T-helper 17 cell (primary cell): ENCODE measurements at places on chromosomes 5 and 9.

DNA sequence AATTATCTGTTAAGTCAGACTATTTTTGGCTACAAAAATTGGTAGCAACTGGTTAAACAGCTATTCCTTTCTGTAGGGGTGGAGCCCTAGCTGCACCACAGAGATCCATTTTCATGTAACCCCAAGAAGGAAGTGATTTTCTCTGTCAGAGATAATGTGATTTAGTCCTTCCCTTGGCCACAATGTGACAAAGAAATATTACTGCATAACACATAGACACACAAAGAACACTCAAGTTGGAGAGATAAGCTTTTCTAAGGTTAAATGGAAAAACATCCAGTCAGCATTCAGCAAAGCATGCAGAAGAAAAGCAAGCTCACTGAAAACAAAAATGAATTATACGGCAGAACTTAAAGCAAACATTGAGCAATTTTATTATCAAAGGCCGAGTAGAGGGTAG, 227.8 kb upstream of the CDH9 start:
- no peaks in the 10 kb centered on the region for H3K27me3 ChIP-seq
- DNase-seq = no peak
- H3K4me3 ChIP-seq = no peak overlapping the region
- no peaks in the 10 kb centered on the region for H3K4me1 ChIP-seq
- H3K36me3 ChIP-seq = no peaks in the 10 kb centered on the region
- no peak overlapping the region for H3K27ac ChIP-seq

DNA sequence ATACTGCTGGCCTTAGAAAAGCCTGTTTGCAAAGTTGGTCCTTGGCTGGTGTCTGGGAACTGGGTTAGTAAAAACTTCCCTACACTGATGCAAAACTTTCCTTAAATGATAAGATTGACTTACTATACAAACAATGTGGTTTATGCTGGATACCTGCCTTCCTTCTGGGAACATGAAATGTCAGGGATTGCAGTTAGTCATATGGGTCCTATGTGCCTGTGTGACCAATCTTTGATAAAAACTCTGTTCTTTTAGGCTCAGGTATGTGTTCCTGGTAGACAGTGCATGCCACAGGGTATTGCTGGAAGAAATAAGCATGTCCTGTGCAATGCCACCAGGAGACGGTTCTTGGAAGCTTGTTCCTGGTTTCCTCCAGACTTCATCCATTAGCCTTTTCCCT, 173.3 kb downstream of the RMI1 start:
- no peaks in the 10 kb centered on the region for H3K4me1 ChIP-seq
- peaks cover 2% of the 10 kb centered on the region for H3K36me3 ChIP-seq
- H3K27me3 ChIP-seq = peaks cover 8% of the 10 kb centered on the region
- DNase-seq = no peak
- H3K27ac ChIP-seq = no peak overlapping the region
- H3K4me3 ChIP-seq = no peak overlapping the region

DNA sequence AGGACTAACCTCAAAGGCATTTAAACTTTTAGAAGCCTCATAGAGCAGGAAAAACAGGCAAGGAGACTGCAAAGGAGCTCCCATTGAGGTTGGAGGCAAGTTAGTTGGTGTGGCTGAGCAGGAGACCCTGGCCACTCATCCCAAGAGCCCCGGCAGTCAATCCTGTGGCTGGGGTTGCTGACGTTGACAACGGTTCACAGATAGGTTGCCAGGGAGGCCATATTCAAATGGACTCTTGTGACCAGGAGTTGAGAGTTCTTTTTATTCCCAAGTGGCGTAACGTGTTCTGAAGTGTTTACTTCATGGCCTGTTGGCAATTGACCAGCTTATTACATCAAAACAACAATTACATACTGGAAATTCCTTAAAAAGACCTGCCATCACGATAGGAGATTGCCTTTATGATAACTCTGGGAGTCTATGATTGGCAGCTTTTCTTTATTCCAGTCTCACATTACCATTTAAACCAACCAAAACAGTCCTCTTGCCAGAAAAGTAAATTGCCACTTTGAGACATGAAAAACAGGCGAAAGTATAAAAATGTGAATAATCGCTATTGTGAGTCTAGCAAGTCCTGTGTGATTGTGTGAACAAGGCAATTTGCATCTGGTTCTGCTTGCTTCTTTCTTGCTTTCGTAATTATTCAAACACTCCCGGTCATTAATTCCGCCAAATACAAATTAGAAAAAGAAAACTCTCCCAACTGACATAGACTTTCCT, 394.9 kb downstream of the MED10 start:
- no peak for DNase-seq
- H3K4me1 ChIP-seq = no peaks in the 10 kb centered on the region
- H3K27ac ChIP-seq = no peak overlapping the region
- H3K36me3 ChIP-seq = no peaks in the 10 kb centered on the region
- no peak overlapping the region for H3K4me3 ChIP-seq

DNA sequence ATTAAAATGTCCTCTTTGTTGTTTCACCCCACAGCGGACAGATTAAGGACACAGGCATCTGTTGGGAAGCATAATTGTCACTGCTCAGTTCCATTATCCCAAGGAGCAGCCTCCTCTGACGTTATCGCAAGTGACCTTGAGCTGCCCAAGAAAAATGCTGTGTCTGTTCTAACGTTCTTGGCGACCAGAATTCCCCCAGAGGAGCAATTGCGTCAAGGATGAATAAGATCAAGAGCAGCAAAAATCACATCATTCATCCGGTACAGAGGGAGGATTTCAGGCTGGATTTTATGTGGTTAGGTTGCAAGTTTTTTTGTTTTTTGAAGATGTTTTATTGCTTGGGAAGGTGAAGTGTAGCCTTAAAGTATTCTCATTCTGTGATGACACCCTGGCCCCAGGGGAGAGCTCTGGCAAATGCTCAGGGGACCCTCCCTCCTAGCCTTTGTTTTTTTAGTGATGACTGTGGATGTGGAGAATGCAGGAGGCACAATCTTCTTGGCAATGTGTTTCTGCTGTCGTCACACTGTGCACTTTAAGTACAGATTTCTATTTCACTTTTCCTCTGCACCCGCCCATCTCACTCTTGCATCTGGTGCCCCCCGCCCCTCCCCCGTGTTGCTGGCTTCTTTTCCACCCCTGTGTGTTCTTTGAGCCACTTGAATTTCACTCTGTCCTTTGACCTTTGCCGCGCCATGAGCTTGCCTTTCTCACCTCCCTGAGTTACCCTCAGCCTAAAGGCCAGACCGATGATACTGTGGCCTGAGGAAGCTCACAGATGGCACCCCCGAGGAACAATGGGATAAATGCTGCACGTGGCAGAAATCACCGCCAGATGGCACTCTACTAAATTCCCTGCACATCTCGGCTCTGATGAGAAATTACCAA, 308.5 kb downstream of the RAB3C start:
- DNase-seq = peak; percentile 22
- H3K4me1 ChIP-seq = peaks cover 35% of the 10 kb centered on the region
- H3K27me3 ChIP-seq = peaks cover 6% of the 10 kb centered on the region
- peak overlapping the region; percentile 82 for H3K27ac ChIP-seq
- peak overlapping the region; percentile 57 for H3K4me3 ChIP-seq
- H3K36me3 ChIP-seq = peaks cover 2% of the 10 kb centered on the region

- peaks cover 11% of the 10 kb centered on the region for H3K27me3 ChIP-seq
- no peaks in the 10 kb centered on the region for H3K36me3 ChIP-seq
- H3K4me1 ChIP-seq = no peaks in the 10 kb centered on the region
- no peak for DNase-seq
- no peak overlapping the region for H3K27ac ChIP-seq
Observed at GRCh38 chr5:5854087-5854486, 431.6 kb downstream of the ICE1 start.

DNA sequence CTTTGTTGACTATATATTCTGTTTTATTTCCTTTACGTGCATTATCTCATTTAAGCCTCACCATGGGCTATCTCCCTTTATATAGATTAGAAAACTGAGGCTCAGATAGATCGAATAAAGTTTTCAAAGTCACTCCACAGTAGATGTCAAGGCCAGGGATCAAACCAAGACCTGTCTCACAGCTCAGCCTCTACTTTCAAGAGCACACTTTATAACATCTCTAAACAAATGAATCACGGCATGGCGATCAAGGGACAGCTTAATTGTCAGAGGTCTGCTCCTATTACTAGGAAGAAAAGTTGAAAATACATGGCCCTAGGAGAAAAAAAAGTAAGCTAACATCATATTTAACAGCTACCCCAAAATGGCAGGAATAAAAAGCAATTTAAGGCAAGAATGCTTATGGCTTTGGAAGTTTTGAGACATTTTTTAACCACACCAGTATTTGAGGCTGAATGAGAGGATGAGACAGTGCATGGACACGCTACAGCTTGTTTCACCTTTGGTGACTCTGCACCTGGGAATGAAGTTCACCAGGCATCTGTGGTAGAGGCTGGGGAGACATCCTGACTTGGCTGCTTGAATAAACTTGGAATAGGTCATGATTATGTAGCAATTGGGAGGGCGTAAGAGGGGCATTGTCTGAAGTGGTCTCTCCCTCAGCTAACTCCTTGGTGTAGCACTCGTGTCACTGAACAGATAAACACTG, 486.8 kb upstream of the WWC1 start:
- H3K4me3 ChIP-seq = no peak overlapping the region
- no peaks in the 10 kb centered on the region for H3K27me3 ChIP-seq
- no peaks in the 10 kb centered on the region for H3K4me1 ChIP-seq
- H3K27ac ChIP-seq = no peak overlapping the region
- H3K36me3 ChIP-seq = no peaks in the 10 kb centered on the region
- no peak for DNase-seq

- H3K4me1 ChIP-seq = peaks cover 6% of the 10 kb centered on the region
- peaks cover 30% of the 10 kb centered on the region for H3K27me3 ChIP-seq
- no peak for DNase-seq
- H3K4me3 ChIP-seq = no peak overlapping the region
- H3K27ac ChIP-seq = no peak overlapping the region
Observed at GRCh38 chr5:74626386-74627222, 13.9 kb downstream of the ENC1 start.
